Right kidney (tissue), 9 donors: ENCODE measurements at places on chromosomes 6 and 20.

GRCh38 chr20:20360464-20360863, 7.4 kb upstream of the INSM1 start:
- DNase-seq, result peak; percentile 46

DNA sequence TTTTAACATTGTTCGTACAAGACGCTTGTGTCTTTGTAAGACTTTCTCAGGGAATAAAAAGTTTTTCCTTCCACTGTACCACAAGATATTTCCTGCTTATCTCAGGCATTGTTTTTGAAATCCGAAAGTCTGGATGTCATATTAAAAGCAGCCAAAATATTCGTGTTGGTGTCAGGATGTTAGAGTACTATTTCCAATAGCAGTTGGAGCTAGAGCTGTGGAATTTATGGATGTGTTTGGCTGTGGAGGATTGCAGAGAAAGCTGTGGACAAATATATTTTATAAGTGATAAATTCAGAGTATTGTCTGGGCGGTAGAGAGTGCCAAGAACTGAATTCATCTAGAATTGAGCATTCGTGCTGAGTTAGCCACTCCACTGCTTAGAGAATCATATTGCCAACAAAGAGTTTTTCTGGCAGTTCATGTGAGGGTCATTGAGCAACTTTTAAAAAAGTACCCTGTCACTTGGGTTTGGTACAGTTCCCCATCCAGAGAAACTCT, 57.7 kb downstream of the ZDHHC14 start:
- no peak for DNase-seq

GRCh38 chr6:28814032-28814976, 109.5 kb downstream of the TRIM27 start:
- DNase-seq, result peak; percentile 37

DNA sequence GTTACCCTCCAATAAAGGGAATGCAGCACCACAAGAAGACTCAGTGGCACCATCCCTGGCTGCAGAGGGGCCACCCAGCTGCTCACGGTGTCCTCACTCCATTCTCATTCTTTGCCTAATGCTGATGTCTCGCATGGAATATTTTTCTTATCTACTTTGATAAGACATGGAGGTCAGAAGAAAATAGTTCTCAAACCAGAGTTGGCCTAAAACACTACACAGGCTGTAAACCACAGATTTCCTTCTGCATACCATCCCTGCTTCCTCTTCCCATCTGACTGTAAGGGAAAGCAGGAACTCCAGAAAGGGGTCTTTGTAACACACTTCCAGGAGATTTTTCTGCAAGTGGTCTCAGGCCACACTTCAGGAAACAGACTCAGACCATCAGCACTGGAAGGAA, 43.1 kb upstream of the CD93 start:
- no peak for DNase-seq

DNA sequence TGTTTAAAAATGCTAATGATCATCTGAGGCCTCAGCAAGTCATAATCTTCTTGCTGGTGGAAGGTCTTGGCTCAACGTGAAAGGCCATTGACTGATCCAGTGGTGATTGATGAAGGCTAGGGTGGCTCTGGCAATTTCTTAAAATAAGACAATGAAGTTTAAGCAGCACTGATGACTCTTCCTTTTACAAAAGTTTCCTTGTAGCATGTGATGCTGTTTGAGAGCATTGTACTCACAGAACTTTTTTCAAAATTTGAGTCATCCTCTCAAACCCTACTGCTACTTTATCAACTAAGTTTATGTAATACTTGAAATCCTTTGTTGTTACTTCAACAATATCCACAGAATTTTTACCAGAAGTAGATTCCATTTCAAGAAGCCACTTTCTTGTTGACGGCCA, 382.3 kb downstream of the ESR1 start:
- DNase-seq, result no peak
